Naive thymus-derived CD8-positive, alpha-beta T cell (primary cell): ENCODE measurements at places on chromosomes 5 and 9.

- no peak overlapping the region for H3K4me3 ChIP-seq
- no peak overlapping the region for H3K27ac ChIP-seq
- H3K4me1 ChIP-seq: peaks cover 10% of the 10 kb centered on the region
Measured at GRCh38 chr9:83473488-83473971, 64.7 kb downstream of the FRMD3 start.

DNA sequence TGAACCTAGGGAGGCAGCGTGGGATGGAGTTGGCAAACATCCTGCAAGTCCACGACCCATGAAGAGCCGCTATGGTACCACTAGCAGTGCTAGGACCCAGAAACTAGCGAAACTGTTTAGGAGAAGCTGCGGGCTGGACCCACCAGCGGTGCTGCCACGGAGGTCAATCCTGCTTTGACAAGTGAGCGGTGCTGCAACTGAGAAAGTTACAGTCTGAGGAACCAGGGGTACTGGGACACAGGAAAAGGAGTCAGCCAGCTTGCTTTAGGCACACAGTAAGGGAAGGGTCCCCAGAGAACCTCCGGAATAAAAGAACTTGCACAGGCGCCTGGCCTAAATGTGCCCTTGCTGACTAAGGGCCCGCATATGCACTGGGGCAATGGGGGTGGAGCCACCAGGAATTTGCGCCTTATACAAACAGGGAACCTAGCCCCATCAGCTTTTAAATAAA, 23.6 kb upstream of the ANXA2R start:
- H3K27me3 ChIP-seq: no peaks in the 10 kb centered on the region
- H3K4me3 ChIP-seq: peak overlapping the region; percentile 95
- H3K36me3 ChIP-seq: peaks cover 8% of the 10 kb centered on the region
- peak overlapping the region; percentile 96 for H3K27ac ChIP-seq

- peaks cover 23% of the 10 kb centered on the region for H3K36me3 ChIP-seq
- no peak overlapping the region for H3K27ac ChIP-seq
- no peak overlapping the region for H3K4me3 ChIP-seq
- peaks cover 10% of the 10 kb centered on the region for H3K4me1 ChIP-seq
Measured at GRCh38 chr5:81577091-81577490, 173.8 kb downstream of the SSBP2 start.

DNA sequence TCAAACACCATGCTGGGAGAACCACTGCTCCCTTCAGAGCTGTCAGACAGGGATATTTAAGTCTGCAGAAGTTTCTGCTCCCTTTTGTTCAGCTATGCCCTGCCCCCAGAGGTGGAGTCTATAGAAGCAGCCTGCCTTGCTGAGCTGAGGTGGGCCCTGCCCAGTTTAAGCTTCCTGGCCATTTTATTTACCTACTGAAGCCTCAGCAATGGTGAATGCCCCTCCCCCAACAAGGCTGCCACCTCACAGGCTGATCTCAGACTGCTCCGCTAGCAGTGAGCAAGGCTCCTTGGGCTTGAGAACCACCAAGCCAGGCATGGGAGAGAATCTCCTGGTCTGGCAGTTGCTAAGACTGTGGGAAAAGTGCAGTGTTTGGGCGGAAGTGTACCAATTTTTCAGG, 205.5 kb upstream of the PTGER4 start:
- no peaks in the 10 kb centered on the region for H3K27me3 ChIP-seq
- DNase-seq: no peak
- H3K4me1 ChIP-seq: no peaks in the 10 kb centered on the region
- H3K36me3 ChIP-seq: no peaks in the 10 kb centered on the region

GRCh38 chr5:66645039-66645438, 48.8 kb downstream of the MAST4 start:
- DNase-seq: no peak
- no peak overlapping the region for H3K27ac ChIP-seq
- peaks cover 3% of the 10 kb centered on the region for H3K27me3 ChIP-seq
- H3K4me1 ChIP-seq: no peaks in the 10 kb centered on the region
- H3K4me3 ChIP-seq: no peak overlapping the region

DNA sequence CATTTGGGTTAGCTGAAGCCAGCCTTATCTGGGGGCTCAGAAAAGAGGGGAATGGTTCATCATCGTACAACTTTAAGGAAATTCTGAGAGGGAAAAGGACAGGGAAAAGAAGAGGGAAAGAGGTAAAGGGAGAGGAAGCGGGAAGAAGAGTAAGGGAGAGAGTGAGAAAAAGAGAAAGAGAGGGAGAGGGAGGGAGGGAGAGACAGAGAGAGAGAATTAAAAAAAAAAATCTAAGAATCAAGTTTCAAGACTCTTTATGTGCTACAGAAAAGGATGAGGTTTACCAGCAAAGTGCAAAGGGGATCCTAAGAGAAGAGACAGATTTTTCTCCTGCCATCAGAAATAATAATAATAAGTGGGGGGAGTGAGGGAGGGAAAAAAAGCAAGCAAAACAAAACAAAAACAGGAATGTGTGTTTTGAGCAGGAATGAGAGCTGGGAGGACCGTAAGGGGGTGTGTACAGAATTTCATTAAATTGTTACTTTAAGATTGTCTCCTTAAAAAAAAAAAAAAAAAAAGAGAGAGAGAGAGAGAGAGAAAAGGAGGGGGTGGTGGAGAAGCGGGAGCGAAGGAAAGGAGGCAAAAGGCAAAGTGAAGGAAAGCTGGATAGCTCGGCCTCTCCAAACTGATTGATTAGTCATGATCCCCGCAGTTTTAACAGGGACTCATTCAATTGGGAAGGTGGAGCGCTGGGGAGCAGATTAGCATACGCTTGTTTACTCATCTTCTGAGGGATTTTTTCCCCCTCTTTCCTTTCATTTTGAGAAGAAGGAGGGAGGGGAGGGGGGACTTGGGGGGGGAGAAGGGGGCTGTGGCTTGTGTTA, 438 bp upstream of the PAPPA start:
- peaks cover 9% of the 10 kb centered on the region for H3K4me1 ChIP-seq
- no peak overlapping the region for H3K27ac ChIP-seq
- H3K36me3 ChIP-seq: peaks cover 12% of the 10 kb centered on the region

DNA sequence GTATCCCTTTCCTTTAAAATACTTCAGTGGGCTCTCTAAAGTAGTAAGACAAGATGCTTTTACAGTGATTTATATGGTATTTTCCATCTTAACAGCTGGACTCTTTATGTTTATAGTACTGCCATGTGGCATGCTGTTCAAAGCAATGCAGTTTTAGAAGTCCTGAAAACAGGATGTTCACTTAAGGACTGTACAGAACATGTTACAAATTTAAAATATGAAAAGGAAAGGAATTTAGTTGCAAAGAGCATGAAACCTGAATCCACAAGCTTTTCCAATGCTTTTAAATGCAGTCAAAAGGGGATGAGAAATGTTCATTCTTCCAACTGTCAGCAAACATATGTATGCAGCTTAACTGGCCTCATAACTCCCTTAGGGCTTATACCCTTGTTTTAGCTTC, 580.2 kb downstream of the EFNA5 start:
- H3K27me3 ChIP-seq: no peaks in the 10 kb centered on the region
- H3K36me3 ChIP-seq: no peaks in the 10 kb centered on the region
- H3K27ac ChIP-seq: no peak overlapping the region
- DNase-seq: no peak

DNA sequence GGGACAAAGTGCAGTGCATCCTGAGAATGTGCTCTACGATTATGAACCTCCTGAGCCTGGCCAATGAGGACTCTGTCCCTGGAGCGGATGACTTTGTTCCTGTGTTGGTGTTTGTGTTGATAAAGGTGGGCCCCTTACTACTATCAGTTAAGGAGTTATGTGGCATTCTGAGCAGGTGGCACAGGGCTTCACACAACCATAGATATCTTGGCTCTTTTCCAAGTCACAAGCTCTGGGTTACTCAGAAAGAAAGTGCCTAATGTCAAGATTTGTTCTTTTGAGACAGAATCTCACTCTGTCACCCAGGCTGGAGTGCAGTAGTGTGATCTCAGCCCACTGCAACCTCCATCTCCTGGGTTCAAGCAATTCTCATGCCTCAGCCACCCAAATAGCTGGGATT, 99.0 kb downstream of the GAPVD1 start:
- DNase-seq: no peak
- no peak overlapping the region for H3K4me3 ChIP-seq
- H3K27ac ChIP-seq: no peak overlapping the region
- peaks cover 93% of the 10 kb centered on the region for H3K36me3 ChIP-seq

GRCh38 chr9:306907-307306, 92.2 kb downstream of the DOCK8 start:
- H3K27ac ChIP-seq: no peak overlapping the region
- DNase-seq: peak; percentile 26
- peaks cover 24% of the 10 kb centered on the region for H3K36me3 ChIP-seq
- H3K4me1 ChIP-seq: peaks cover 6% of the 10 kb centered on the region

DNA sequence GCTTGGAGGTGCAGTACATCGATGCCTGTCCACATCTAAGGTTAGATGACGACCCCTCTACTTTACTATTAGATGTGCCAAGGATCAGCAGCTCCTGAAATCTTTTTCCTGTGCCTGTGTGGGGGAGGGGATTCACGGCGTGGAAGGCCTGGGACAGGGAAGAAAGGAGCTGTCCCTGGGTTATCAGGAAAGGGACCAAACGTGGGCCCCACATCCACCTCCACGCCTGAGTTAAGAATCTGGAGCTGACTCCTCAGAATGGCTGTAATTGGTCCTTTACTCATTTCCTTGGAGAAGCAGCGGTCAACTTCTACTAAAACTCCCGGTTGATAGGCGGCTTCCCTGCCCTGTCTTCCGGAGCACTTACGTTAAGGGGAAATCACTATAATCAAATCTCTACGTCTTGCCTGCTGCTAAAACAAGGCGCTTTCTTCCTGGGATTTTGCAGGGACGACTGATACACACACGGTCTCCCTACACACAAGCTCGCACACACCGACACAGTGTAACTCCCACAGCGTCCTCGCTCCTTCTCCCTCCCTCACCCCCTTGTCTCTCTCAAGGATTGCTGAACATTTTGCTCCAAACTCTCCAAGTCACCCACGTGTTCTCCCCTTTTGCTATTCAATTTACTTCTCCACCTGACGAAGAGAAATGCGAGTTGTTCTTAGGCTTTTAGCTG, 1.4 kb downstream of the PDE4D start:
- H3K4me3 ChIP-seq: no peak overlapping the region
- H3K27ac ChIP-seq: no peak overlapping the region
- H3K27me3 ChIP-seq: peaks cover 47% of the 10 kb centered on the region
- H3K36me3 ChIP-seq: no peaks in the 10 kb centered on the region
- no peak for DNase-seq
- H3K4me1 ChIP-seq: peaks cover 6% of the 10 kb centered on the region

DNA sequence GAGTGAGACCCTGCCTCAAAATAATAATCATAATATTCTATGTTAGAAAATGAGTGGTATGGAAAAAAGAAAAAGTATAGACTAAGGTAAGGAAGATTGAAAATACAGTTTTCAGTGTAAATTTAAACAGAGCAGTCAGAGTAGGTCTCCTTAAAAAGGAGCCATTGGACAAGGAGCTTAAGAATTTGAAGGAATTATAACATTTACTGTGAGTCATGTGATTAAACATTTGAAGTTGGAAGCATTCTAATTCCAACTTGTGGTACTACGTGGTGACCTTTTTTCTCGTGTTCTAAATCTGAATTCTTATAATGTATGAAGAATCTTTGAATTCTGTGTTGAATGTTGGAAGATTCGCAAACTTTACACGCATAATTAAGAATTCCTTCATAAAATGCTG, 39.3 kb upstream of the TMEM171 start:
- H3K4me3 ChIP-seq: no peak overlapping the region
- H3K4me1 ChIP-seq: no peaks in the 10 kb centered on the region
- DNase-seq: no peak
- no peak overlapping the region for H3K27ac ChIP-seq

DNA sequence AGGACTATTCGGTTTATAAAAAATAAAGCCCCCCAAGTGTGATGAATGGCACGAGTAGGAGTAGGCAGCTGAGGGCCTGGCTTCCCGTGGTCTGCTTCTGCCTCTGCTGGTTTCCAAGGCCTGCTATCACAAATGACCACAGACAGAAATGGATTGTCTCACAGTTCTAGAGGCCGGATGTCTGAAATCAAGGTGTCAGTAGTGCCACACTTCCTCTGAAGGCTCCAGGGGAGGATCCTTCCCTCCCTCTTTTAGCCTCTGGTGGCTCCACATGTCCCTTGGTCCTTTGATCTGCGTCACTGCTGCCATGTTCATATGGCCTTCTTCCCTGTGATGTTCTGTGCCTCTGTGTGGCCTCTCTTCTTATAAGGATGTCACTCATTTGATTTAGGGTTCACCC, 15.1 kb downstream of the PRKACG start:
- H3K36me3 ChIP-seq: no peaks in the 10 kb centered on the region
- H3K4me3 ChIP-seq: no peak overlapping the region
- DNase-seq: no peak
- no peak overlapping the region for H3K27ac ChIP-seq
- peaks cover 5% of the 10 kb centered on the region for H3K4me1 ChIP-seq

DNA sequence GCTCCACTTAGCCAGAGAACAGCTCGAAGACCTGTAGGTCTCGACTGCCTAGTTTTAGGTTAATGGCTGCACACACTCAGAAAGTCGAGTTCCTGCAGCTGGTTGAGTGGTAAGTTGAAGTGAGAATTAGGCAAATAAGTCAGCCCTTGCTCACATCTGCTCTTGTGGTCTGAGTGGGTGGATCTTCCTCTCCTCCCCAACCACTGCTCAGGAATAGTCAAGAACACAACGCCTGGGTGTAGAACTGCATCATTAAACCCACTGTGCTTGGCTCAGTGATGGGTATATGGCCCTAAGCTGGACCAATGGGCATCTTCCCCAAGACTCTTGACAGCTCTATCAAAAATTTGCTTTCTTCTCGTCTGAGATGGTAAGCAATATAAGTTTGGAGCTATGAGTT, 20.9 kb upstream of the ADAM19 start:
- H3K4me1 ChIP-seq: no peaks in the 10 kb centered on the region
- H3K36me3 ChIP-seq: no peaks in the 10 kb centered on the region
- peaks cover 1% of the 10 kb centered on the region for H3K27me3 ChIP-seq
- no peak overlapping the region for H3K27ac ChIP-seq
- no peak for DNase-seq

- H3K27ac ChIP-seq: no peak overlapping the region
- no peak overlapping the region for H3K4me3 ChIP-seq
- no peak for DNase-seq
- peaks cover 3% of the 10 kb centered on the region for H3K27me3 ChIP-seq
- no peaks in the 10 kb centered on the region for H3K36me3 ChIP-seq
Measured at GRCh38 chr5:128708841-128709240, 170.8 kb upstream of the FBN2 start.

- no peak for DNase-seq
- peaks cover 3% of the 10 kb centered on the region for H3K36me3 ChIP-seq
- no peak overlapping the region for H3K27ac ChIP-seq
- peaks cover 30% of the 10 kb centered on the region for H3K27me3 ChIP-seq
- no peaks in the 10 kb centered on the region for H3K4me1 ChIP-seq
- no peak overlapping the region for H3K4me3 ChIP-seq
Measured at GRCh38 chr9:135422341-135422944, 57.1 kb upstream of the PPP1R26 start.
